Transverse colon (tissue), 4 donors: ENCODE measurements at places on chromosomes 12 and 14.

DNA sequence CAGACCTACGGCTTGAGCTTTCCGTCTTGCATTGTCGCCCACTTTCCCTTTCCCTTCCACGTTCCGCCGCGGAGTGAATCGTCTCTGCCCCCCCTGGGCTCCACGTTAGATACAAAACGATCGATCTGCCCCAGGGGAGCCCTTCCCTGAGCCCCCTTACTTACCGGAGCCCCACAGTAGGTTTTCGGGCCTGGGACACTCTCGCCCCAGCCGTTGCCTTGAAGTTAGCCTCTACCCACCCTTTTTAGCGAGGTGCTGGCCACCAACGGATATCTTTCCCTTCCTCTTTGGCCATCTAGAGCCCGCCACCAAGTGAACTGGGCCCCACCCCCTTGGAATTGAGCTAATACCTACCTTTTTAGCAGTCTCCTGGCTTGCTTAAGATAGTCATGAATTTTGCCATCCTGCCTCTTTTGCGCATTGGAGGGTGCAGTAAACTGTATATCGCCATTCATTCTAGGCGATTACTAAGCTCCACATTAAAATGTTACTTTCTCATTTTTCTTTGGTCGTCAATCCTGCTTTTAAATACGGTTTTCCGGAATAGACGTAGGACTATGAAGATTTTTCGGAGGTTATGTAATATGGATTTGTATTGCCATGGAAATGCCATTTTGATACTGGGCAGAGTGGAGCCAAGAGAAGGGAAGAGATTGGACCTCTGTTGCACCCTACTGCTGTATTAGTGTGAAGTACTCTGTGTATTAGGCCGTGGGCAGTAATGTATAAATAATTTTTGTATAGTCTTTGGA lies 764 bp downstream of the RBM25 start:
- DNase-seq, result no peak

DNA sequence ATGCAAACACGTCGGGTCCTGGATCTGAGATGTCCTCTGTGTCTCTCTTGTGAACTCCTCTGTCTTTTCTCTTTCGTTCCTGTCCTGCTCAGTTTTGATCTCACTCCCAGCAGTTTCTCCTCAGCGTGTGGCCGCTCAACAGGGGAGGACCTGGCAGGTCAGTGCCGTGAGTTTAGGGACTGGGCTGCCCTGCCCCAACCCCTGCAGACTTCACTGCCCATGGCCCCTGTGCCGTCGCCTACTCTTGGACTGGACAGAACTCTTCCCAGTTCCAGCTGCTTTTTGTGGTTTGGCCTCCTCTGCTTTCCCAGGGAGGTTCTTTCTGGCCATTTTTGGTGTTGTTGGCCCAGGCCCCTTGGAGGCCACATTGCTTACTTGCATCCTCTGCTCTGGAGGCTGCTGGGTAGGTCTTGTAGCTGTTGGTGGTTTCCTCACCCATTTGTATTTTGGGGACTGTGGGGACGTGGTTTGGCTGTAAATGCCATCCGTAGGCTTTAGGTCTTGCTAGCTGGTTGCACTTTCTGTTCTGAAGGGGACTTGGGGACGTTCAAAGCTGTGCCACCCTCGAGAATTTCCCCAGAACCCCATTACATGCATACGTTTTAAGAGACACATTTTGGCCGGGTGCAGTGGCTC lies 20.0 kb upstream of the DNAH10 start:
- no peak for DNase-seq

GRCh38 chr12:3821441-3821840 lies 51.8 kb downstream of the PARP11 start:
- no peak for DNase-seq

GRCh38 chr14:56900726-56901125 lies 90.4 kb upstream of the OTX2 start:
- no peak for DNase-seq

- no peak for DNase-seq
Observed at GRCh38 chr12:31768046-31768445, 39.2 kb upstream of the AMN1 start.
